ENCODE measurements at places on chromosomes 16 and 17.

DNA sequence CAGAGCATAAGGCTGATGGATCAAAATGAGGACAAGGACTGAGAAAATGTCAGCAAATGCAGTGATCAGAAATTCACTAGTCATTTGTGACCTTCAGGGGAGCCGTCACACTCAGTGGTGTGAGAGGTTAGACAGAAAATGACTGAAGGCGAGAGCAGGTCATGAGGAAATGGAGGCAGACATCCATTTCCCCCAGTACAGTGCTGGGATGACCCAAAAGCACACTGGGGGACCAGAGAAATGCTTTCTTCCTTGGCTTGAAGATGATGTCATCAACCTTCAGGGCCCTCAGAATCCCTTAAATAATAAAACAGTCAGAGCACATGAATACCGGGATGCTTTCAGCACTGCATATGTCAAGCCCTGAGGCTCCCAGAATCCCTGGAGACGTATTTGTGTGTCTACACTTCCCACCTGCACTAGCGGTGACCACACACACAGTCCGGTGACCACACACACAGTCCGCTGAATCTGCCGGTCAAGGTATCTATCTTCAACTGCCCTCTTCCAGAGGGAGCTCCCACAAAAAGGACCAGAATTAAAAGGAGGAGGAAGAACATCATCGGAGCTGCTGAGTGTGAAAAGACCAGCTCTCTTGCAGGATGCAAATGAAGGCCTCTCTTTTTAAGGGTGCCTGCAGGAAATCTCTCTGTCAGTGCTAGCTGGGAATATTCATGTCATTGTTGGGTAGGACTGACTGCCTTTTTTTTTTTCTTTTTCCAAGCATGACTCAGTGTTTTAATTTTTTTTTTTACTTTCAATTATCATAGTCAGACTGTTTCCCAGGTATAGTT is 8.2 kb downstream of the UBE2O start:
- DNase-seq, result no peak

- no peak for DNase-seq
These were observed 266.4 kb upstream of the RPL38 start for GRCh38 chr17:73936908-73937627.

DNA sequence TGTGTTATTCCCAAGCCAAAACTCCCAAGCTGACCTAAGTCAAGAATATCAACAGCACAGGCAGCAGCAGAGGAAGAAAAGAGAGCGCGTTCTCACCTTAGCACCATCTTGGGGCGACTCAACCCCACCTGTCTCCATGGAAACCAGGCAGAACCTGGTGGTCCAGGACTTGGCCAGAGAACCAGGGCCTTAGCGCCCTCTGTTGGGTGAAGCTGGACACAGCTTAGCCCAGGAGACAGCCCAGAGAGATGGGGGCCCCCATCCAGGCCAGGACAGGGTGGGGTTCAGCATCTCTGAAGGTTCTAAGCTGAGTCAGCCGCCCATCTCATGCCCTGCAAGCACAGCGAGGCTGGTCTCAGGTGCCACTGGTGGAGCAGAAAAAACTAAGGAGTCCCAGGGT is 60.1 kb upstream of the TMEM132E start:
- no peak for DNase-seq

DNA sequence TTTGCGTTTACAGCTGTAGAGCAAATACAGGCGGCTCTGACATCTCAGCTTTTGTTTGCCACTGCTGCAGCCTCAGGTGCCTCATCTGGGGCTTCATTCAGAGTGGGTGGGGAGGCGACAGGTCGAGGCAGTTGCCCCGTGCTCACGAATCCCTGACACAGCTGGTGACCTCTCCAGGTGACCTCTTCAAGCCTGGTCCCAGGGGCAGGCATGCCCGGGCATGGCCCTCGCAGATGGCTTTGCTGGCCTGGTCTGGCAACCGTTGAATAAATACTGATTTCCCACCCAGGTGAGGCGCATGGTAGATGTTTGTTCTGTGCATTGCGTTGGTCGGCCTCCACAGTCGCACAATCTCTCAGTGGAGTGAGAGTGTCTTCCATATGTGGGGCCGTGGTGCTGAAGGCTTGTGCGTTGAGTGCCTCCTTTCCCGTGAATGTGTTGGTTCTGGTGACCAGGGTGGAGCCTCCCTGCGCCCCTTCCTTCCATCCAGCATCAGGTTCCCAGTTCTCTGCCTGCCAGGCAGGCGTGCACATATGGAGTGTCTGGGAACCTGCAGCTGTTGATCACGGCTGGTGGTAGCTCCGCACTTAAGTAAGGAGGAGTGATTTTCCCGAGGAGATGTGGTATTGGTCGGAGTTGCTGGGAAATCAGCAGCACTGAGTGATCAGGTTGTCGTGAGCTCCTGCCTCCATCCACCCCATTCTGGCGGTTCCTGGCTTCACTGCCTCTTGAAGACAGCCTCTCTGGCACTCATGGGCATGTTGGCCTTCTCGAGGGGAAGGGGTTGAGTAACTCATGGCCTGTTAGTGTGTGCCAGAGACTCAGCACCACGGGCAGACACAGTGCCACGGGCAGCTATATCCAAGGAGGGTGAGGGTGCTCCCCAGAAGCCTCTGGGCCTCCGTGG is 149.7 kb downstream of the RPTOR start:
- no peak for DNase-seq

GRCh38 chr16:87066133-87067002 is 250.8 kb downstream of the C16orf95 start:
- no peak for DNase-seq

DNA sequence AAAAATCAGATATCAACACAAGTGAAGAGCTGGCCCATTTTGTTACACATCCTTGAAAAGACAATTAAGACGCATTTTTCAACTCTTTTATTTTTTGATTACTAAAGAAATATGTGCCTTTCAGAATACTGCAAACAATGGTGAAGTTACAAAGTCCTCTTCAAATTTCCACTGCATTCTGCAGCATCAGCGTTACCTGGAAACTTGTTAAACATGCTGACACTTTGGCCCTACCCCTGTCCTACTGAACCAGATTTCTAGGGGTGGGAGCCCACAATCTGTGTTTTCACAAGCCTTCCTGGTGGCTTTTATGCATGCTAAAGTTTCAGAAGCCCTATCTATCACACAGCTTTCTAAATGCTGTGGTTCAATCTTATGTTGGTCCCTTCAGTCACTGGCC is 4.5 kb upstream of the CCL14 start:
- no peak for DNase-seq

DNA sequence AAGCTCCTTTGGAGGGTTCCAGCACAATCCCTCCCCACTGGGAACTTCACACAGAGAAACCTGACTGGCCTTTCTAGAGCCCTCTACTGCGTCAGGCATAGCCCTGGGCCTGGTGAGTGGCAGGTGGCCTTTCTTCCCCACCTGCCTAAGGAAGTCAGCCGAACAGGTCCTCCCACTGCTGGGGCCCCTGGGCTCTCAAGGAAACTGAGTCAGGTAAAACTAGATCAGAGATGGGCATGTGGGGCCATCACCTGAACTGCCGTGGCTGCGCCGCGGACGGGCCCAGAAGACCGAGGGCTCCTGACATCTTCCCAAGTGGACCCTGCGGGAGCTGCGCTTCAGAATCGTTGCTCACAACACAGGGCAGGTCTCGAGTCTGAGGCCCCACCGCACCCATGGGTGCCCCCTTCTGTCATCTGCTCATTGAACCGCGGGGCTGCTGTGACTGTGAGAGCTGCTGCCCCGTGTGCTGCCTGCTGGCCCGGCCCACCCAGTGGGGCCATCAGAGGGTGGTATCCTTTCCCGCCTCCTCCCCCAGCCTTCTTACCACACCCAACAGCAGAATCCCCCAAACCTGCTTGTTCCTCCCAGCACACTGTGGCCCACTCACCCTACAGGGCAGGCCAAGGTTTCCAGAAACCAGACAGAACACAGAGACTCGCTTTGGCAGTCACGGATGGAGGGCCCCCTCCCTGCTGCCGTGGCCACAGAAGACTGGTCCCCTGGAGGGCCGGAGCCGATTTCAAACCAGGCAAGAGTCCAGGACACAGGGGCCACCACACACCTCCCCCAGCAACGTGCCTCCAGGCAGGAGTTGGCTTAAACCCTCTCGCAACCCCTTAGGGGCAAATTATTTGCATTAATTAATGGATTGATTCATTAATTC is 81.1 kb downstream of the TBC1D16 start:
- DNase-seq, result no peak

DNA sequence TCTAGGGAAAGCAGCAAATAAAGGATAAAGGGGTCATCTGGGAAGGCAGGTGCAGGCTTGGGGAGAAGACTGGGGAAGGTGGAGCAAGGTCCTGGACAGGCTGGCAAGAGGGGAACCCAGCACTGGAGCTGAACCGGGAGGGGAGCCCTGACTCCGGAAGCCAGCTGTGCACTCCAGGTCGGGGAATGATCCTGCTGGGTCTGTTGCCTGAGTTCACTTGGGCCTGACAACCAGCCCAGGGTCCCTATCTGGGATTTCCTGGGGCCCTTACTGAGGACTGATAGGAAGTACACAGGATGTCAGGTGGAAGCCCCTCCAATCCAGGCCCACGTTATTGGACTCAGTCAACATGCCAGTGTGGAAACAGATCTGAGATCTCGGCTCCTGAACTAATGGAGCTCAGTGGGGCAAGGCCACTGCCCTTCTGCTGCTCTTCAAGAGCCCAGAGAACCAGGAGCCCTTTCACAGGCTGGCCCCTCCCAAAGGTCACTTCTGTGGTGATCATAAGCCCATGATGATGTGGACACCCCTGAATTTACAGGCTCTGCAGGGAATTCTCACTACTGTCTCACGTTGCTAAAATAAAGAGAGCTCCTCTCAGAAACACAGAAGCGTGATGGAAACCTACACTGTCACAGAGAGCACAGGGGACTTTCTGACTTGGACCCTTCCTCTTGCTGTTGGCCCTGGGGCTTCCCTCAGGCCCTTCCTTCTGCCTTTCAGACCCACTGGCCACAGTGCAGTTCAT is 19.9 kb upstream of the PITPNM3 start:
- no peak for DNase-seq

GRCh38 chr16:89011909-89012621 is 35.1 kb upstream of the CBFA2T3 start:
- no peak for DNase-seq

DNA sequence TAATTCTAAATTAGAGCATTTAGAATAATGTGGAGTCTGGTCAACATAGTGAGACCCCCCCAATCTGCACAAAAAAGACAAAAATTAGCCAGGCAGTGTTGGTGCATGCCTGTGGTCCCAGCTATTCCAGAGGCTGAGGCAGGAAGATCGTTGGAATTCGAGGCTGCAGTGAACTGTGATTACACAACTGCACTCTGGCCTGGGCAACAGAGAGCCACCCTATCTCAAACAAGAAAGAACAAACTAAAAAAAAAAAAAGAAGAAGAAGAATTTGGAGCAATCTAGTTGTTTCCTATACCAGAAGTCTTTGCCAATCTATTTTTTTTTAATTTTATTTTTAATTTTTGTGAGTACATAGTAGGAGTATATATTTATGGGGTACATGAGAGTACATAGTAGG is 6.0 kb downstream of the CETP start:
- DNase-seq, result no peak

GRCh38 chr16:87086156-87086555 is 231.0 kb downstream of the C16orf95 start:
- no peak for DNase-seq

GRCh38 chr16:58306327-58306726 is 11.5 kb upstream of the PRSS54 start:
- DNase-seq, result no peak

DNA sequence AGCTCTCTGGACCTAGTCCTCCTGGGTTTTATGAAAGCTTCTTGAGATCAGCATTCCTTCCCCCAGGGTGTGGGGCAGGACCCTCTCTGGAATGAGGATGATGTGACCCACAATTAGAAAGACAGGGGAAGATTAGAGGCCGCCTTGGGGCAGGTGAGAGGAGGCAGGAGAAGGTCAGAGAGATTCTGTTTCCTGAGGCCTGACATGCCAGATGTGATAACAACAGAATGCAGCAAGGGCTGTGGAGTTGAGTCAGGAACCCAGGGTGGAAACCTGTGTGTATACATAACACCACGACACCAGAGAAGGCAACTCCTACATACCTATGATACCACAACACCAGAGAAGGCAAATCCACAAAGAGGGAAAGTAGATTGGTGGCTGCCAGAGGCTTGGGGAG is 5.4 kb upstream of the SLC5A10 start:
- no peak for DNase-seq

DNA sequence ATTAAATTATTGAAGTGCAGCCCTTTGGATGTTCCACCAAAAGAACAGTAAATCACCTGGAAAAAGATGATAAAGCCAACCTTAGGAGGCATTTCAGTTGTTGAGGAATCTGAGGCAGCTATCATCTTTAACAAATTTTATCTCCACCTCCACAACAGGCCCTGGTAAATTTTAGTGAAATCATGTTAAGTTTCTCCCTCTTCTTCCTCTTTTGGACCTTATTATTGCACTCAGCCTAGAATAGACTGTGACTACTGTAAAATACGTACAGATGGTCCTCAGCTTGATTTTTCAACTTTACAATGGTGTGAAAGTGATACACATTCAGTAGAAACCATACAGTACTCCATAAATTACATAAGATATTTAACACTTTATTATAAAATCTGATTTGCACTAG is 90.3 kb downstream of the USP32 start:
- no peak for DNase-seq

DNA sequence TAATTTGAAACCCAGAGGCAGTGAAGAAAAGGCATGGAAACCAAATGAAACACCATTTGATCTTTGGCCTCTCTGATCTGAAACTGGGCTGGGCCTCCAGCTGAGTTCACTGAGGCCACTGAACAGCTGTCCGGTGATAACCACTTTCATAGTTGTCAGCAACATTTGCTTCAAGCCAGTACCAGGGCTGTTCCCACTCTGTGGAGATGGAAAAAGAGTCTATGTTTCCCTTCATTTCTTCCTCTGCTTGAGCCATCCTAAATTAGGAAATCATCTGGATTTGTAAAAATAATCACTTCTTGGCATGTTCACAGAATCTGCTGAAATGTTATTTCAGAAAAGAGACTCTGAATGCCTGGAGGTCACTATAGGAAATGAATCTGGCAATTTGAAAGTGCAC is 119.3 kb downstream of the STX8 start:
- no peak for DNase-seq
